ENCODE measurements at places on chromosomes 12 and 14.

- DNase-seq: peak; percentile 27
Observed at GRCh38 chr12:94111302-94111701, 37.1 kb upstream of the PLXNC1 start.

DNA sequence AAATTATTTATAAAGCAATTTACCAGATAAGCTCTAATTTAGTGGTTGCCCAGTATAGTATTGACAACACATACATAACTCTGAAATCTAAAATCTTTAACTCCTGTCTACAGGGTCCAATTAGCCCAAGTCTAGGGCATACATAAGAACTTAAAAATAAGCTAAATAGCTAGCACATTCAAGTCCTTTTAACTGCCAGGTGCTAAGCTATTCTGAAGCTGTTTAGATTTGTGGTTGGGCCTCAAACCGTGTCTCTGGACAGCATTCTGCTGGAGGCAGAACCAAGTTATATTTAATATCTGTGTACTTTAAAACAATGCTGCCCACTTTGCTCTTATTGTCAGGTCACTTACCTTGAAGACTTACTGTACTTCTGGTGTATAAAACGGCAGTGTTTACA lies 19.0 kb downstream of the RPS6KA5 start:
- no peak for DNase-seq

GRCh38 chr12:100077367-100077766 lies 65.3 kb downstream of the BLTP3B start:
- peak; percentile 15 for DNase-seq

- peak; percentile 83 for DNase-seq
Observed at GRCh38 chr12:107748472-107748871, 12.5 kb downstream of the PRDM4 start.

- peak; percentile 78 for DNase-seq
Observed at GRCh38 chr12:15756822-15757221, 32.4 kb downstream of the EPS8 start.

- DNase-seq: no peak
Observed at GRCh38 chr12:6215120-6215807, 15.1 kb downstream of the CD9 start.

- no peak for DNase-seq
Observed at GRCh38 chr14:73287071-73287470, 49.8 kb downstream of the PAPLN start.

- peak; percentile 38 for DNase-seq
Observed at GRCh38 chr14:51846631-51847488, 13.6 kb upstream of the GNG2 start.

- no peak for DNase-seq
Observed at GRCh38 chr12:6843118-6843902, 2.6 kb downstream of the GNB3 start.

DNA sequence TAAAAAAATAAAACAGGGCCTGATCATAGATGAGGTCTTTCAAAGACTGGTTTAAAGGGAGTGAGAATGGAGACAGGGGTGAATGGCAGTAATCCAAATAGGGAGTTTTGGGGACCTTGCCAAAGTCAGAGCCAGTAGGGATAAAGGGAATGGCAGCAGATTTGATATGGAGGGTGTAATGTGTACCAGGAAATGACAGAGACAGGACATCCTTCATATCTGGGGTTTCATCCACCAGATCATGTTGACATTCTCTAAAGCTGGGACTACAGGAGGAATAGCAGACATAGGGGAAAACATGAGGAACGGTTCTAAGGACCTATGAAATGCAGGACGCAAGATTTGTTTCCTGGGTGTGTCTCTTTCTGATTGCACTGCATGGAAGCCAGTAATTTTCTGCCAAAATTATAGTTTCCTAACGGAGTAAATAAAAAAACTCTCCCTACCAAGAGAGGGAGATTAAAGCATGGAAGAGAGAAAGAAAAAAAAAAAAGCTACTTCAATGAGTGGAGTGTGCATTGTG lies 169.9 kb downstream of the PRKD1 start:
- no peak for DNase-seq

DNA sequence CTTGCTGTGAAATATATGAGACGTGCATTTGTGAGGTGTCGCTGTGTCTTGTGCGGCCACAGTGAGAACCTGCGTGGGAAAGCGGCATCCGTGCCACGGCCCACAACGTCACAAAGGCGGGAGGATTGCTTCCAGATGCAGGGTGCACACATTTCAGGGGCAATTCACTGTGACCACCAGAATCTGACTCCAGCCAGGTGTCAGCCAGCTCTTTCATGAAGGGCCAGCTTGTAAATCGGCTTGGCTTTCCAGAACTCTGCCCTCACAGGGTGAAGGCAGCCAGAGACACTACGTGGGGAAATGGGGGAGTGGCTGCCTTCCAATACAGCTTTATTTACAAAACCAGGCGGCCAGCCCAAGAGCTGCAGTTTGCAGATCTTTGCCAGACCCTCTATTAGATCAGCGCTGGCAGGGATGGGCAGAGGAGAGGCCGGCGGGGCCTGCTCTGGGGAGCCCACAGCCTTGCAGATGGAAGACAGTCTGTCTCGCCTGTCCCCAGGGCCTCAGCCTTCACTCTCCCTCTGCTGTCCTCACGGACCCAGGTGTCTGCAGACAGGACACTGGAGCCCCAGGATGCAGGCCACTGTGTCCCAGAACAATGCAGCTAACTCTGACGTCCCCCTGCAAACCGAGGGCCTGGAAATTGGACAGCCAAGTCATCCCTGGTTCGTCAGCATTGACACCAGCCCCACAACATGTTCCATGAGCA lies 53.5 kb downstream of the ADGRD1 start:
- DNase-seq: no peak

DNA sequence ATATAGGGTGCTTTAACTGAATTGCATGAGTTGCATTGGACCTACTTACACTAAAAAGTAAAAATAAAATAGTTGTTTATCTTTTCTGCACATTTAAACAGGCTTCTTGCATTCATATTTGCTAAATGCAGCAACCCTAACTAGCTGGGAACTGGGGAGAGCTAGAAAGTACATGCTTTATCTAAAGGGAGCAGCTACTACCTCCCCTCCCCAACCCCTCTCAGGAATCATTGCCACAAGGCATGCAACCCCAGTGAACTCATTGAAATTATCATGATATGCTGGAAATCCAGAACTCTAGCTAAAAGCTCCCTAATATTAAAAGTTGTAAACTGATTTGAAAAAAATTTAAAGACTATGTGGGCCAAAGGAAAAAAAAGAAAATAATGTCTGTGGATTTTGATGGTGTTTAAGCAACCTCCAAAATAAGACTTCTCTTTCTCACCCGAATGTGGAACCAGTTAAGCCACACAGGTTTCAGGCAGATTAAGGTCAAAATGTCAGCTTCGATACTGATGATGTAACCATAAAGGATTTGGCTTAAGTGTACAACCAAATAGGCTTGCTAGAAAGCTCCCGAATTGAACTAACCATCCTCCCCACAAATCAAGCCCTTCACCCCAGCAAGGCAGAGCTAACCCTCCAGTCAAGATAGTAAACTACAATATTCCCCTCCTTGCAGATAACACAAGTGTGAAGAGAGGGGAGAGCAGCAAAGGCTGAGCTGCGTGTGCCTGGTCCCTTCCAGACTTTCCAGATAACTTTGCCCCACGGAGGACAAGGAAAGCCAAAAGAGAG lies 13.8 kb upstream of the POC1B start:
- no peak for DNase-seq

DNA sequence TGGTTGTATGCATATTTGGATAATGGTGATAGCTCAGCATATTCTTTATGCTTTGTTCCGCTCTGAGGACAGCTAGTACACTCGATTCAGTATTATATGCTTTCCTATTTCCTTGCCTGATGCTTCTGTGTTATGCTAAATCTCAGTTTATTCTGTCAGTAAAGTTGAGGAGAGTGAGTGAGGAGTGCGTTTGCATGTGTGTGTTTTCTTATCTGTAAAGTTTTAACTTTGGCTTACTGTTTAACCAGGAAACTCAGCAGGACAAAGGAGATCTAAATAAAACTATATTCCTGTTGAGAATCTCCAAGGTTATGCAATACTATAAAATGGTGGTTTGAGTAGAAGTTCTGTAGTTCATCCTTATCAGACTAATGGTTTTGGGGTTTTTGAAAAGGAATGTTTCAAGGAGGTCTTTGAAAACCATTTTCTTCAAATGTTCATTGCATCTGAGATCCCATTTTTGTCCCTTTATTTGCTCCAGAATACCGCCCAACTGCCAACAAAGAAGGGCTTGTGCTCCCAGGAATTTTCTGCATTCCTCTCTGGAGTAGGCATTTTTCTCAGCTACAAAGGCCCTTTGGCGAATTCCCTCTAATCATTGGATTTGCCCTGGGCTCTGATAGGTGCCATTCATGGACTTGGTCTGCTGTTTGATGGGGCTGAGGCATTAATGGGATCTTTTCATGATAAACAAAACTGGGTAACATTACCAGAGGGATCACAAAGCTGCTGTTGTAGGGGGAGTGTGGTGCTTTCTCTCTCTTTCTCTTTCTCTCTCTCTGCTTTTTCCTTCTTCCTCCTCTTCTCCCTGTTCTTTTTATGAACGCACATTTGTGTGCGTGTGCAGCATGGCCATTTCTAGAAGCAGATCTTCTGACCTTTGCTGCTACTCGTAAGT lies 71.7 kb downstream of the HMGA2 start:
- DNase-seq: peak; percentile 46

DNA sequence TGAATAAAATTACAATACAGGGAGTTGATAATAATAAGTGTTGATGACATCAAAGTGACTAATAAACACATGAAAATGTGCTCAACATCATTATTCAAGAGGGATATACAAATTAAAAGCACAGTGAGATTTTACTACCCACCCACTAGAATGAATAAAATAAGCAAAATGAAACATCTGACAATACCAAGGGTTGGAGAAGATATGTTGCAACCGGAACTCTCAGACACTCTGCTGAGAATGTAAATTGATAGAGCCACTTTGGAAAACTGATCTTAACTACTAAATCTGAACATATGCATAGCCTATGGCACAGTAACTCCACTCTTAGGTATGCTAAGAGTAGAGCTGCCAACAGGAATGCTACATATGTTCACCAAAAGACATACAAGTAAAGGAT lies 44.0 kb upstream of the CEP83 start:
- no peak for DNase-seq

GRCh38 chr12:22377731-22378496 lies 43.4 kb upstream of the ST8SIA1 start:
- no peak for DNase-seq

- DNase-seq: peak; percentile 7
Observed at GRCh38 chr12:2561367-2561766, 233.4 kb upstream of the FKBP4 start.

- no peak for DNase-seq
Observed at GRCh38 chr14:86168371-86168770, 638.4 kb downstream of the FLRT2 start.

DNA sequence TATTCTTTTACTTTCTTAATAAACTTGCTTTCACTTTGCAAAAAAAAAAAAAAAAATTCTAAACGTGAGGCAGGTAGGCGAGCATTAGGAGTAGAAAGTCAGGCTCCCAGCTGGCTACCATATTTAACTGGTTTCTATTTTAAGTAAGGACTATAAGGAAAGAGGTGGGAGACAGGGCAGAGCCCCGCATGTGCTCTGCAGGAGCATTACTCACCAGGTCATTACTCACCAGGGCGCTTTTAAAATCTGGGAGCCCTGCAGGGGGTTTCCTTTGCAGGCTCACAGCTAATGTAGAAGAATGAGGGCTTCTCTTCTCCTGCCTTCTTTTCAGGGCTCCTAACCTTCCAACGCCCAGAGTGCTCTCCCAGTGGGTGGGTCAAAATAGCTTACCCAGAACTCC lies 14.0 kb upstream of the DPF3 start:
- peak; percentile 88 for DNase-seq

DNA sequence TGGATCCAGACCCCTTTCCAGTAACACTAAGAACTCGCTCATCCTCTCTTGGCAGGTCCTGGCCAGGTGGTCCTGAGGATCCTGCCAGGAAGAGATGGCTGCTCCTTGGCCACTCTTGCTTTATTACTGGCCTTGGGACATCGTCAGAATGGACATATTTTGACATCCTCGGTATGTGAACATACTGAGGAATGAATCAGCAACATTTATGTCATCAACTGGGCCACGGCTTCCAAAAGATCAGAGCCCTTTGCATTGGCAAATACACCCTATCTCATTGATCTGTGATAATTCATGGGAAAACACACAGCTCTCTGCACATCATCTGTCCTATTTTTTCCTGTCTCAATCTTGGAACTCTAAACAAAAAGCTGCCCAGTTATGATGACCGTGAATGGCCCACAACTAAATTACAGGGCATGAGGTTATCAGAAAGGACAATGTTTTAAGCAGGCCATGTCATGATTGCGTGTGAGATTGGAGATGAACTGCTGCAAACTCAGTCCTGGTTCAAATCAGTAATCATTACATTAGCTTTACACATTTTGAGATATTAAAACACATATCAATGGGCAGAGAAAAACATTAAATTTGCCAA lies 1325.8 kb downstream of the AACS start:
- DNase-seq: no peak

- no peak for DNase-seq
Observed at GRCh38 chr12:107557589-107558100, 128.0 kb upstream of the PWP1 start.

DNA sequence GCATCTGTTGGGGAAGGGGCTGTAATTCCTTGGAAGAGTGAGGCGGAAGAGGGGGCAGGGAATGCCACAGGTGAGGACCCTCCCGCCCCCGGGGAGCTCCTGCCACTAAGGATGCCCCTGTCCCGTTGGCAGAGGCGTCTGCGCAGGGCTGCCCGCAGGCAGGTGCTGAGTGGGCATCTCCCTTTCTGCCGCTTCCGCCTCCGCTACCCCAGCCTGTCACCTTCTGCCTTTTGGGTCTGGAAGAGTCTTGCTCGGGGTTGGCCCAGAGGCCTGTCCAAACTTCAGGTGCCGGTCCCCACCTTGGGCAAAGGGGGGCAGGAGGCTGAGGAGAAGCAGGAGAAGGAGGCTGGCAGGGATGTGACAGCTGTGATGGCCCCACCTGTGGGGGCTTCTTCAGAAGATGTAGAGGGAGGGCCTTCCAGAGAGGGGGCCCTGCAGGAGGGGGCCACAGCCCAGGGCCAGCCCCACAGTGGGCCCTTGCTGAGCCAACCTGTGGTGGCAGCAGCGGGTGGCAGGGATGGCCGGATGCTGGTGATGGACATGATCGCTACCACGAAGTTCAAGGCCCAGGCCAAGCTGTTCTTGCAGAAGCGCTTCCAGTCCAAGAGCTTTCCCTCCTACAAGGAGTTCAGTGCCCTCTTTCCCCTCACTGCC lies 10.0 kb downstream of the VRTN start:
- DNase-seq: no peak

GRCh38 chr12:3222979-3223378 lies 145.8 kb downstream of the TSPAN9 start:
- DNase-seq: no peak

- DNase-seq: no peak
Observed at GRCh38 chr14:80522411-80522810, 311.1 kb upstream of the DIO2 start.

- no peak for DNase-seq
Observed at GRCh38 chr14:85409481-85410210, 120.3 kb upstream of the FLRT2 start.

Data from EH (cell line).